Ecto neural progenitor cell (in vitro differentiated cells): ENCODE measurements at places on chromosomes 12 and 14.

DNA sequence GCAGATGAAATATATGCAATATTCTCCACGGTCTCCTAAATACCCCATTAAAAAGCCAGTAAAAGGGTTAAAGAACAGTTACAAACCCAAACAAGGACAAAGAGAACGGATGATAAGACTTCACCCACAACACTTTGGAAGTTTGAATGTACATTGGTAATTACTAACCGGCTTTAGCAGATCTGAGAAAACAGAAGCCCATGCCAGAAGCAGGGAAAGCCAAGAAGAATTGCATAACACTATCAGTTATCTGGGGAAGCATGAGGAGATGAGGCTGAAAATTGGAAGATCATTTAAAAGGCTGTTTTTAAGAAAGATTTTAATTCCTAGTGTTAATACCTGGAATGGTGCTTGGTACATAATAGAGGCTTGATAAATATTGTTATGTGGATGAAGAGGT lies 55.6 kb upstream of the MYBPC1 start:
- DNase-seq, result no peak

GRCh38 chr12:32331133-32331532 lies 68.2 kb upstream of the FGD4 start:
- no peak for DNase-seq

GRCh38 chr14:87994974-87995373 lies 2.0 kb upstream of the GALC start:
- no peak for DNase-seq

DNA sequence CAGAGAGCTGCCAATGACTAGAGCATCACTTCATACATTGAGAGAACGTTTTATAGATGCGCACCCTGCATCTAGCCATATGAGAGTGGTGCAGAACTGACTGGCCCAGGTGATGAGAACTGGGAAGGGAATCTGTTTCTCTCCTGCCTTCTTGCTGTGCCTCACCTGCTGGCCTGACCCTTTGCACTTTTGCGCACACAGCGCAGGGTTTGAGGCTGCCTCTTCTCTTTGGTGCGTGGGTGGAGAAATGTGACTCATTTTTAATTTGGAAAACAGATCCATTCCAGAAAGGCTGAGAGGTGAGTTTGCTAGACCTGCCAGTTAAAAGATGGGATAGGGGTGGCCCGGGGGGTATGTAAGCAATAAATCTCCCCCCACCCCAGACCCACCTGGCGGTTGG lies 453 bp upstream of the ESRRB start:
- no peak for DNase-seq

- DNase-seq, result no peak
These were observed 28.0 kb upstream of the LRTM2 start for GRCh38 chr12:1792406-1792805.

DNA sequence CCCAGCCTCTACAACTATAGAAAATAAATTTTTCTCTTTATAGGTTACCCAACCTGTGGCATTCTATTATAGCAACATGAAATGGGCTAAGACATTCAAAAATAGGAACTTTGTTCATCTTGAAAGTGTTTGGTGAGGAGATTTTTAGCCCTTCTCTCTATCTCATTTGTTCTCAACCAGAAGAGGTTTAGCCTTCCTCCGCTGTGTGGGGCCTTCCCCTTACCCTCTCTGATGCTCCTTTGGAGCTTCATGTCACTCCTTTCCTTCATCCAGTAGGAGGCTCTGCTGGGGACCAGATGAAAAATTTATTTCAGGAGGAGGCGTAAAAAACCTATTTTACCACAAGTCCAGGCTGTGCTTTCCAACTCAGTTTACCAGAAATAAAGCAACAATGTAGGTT lies 94.1 kb downstream of the RTN1 start:
- DNase-seq, result no peak

- DNase-seq, result no peak
These were observed 126.6 kb upstream of the PRKD1 start for GRCh38 chr14:30054201-30054600.

GRCh38 chr12:67540920-67541624 lies 107.5 kb upstream of the DYRK2 start:
- no peak for DNase-seq

DNA sequence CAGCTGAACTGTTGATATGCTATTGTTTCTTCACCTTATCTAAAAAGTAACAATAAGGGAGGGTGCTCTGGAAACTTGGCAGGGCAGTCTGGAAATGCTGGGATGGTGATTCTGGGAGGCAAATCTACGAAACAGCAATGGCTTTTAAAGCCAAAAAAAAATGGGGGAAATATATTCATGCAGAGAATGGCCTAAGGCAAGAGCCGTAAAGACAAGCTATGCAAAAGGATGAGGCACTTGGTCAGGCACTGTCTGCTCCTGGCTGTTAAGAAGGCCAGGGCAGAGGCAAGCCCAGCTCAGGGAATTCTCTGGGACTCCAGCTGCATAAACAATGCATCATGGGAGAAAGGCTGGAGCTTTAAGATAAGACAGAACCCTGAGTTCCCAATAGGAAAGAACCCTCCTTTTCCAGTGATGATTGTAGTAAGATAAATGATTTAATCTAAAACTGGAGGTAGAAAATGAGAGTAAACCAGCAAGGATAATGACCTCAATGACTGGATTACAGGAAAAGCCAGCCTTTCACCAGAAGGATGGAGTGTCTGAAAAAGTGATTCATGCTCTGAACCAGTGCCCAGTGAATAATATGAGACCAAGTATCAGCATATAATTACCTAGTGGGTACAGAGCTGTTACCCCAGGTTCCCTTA lies 46.0 kb downstream of the ITPR2 start:
- DNase-seq, result no peak

DNA sequence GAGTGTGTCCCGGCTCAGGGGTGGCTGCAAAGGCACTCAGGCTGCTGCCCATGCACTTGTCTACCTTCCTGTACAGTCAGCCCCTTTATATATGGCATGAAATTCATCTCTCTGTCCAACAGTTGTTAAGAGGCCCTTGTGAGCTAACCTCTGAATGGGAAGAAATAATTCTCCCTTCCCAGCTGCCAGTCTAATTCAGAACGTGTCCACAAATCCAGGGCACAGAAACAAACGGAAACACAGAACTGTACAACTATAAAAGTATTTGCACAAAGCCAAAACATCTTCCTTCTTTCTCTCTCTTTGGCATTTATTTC lies 849 bp downstream of the KRT5 start:
- no peak for DNase-seq

DNA sequence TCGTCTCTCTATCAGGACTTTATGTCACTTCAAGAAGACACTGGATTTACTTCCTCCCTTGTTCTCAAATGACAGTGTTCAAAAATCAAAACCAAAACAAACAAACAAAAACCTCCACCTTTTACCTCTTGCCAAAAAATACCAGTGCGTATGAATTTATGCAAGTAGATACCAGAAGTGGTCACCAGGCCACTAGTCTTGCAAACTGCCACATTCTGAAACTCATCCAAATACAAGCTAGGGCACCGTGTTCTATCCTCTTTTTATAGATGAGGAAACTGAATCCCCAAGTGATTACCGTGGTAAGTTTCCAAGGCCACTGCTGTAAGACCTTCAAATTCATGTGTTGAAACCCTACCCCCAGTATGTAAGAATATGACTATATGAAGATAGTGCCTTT lies 343.9 kb upstream of the KITLG start:
- no peak for DNase-seq

DNA sequence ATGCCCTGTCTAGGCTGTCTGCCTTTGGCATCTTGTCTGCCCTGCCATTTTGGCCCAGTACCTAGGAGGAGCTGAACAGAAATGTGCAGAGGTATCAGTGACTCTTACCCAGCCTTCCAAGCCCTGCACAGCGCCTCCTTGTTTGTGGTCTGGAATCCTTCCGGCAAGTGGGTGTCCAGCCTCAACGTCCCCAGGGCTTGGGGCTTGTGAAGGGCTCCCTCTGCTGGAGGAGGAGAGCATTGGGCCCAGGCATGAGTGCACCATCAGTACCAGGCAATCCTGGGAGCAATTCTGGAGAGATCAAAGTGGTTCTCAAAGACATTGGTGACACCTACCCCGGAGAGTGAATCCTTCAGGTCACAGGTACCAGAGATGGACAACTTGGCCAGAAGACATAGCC lies 2.4 kb upstream of the TCL1B start:
- DNase-seq, result no peak

- DNase-seq, result no peak
These were observed 161.1 kb upstream of the TRHDE start for GRCh38 chr12:72110937-72111650.

DNA sequence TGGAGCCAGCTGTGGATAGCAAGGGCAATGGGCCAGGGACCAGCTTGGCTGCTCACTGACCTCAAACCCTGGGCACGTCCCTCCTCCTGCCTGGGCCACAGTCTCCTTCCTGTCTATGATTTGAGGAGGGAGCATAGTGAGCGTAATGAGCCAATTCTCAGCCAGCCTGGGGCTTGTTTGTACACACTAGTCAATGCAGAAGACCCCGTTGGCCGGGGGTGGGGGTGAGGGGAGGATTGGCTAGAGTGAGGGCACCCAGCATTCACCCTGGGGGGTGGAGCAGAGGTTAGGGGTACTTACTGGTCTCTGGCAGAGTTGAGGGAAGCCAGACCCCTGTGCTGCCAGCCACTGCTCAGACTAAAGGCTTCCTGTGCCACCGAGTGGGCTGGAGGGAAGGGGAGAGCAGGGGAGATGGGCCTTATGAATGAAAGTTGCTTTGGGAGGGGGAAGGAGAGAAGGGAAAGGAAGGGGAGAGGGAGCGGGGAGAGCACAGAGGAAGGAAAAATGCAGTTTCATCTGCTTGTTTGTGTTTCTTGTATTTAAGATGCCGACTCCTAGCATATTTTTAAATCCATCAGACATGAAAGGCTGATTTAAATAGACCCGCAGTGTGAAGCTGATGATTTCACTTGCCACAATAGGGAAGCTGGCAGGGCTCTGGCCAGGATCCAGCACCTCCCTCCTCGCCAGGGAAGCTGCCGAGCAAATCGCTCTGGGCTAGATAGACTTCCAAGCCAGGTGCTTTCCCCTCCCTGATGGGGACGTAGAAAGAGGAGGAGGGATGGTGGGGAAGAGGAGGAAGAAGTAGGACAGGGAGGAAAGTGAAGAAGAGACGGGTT lies 114.0 kb downstream of the PRMT8 start:
- no peak for DNase-seq

DNA sequence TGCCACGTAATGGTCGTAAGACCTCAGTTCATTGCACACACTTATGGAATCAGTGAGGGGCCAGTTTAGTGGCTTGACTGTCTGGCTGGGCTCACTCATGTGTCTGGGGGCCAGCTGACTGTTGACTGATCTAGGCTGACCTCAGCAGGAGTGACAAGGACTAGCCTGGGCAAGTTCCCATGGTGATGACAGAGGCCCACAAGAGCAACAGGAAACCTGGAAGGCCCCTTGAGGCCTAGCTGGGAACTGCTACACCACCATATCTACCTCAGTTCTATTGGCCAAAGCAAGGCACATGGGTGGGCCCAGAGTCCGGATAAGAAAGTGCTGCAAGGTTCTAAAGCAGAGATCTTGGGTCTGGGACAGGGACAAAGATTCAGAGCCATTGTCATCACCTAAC lies 21.3 kb upstream of the RFLNA start:
- DNase-seq, result no peak

- no peak for DNase-seq
These were observed 1216.4 kb upstream of the USP15 start for GRCh38 chr12:61043838-61044237.

DNA sequence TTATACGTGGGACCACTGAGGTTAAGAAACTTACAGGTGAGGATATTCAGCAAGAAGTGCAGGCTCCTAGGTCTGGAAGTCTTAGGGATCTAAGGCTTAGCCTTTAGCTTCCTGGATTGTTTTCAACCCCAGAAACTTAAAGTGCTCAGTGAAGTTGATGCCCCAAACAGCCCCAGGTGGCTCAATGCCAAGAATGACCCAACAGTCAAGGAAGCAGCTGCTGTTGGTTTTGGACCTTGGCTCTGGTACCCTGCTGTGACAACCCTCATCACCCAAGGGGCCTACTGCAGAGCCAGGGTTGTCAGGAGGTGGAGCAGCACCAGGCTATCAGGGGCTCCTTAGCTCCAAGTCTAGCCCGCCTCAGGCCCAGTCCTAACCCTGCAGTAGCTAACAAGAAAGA lies 36.8 kb downstream of the VDR start:
- DNase-seq, result no peak

- no peak for DNase-seq
These were observed 12.3 kb upstream of the GPRC5D start for GRCh38 chr12:12964255-12964654.

GRCh38 chr12:42810006-42810405 lies 220.5 kb upstream of the PRICKLE1 start:
- no peak for DNase-seq

DNA sequence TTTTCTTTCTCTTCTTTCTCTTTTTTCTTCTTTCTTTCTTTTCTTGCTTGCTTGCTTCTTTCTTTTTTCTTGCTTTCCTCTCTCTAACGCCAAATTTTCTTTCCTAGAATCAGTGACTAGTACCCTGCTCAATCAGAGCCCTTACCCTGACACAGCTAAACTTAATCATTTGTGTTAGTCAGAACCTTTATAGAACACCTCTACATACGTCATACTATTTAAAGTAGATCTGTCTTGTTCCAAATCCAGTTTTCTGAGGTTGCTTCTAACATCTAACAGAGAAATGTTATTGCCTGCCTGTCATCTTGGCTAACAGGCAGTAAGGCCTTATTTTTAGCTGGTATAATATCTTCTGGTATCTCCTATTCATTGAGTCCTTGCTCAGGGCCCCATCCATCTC lies 65.5 kb upstream of the MYF6 start:
- no peak for DNase-seq

DNA sequence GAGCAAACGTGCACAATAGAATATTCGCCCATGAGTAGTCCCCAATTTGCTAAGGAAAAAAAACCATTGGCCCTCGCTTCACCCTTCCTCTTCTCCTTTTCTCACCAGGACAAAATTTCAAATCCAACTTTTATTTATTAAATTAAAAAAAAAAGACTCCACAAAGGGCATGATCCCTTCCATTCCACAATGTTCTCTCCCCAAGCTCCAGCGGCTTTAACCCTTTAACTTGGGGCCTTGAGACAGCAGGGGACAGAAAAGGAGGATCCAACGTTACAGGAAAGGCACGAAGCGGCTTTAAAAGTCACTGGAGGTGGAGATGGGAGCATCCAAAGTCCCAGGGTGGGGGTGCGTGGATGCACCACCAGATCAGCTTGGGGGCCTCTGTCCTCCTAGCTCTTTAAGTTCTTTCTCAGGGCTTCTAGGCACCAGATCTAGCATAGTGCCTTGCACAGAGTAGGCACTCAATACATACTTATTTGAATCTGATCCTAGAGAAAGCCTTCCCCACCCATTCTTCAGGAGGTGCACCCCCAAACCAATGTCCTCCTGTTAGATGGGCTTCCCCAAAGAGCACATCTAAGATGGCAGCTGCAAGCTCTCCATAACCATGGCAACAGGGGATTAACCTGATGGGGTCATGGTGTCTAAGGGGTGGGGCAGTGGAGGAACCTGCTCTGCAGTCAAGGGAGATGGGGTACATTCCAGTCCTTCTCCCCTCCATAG lies 5.2 kb upstream of the AAAS start:
- no peak for DNase-seq

- no peak for DNase-seq
These were observed 124.7 kb downstream of the ZNF664 start for GRCh38 chr12:124097701-124098100.
